ENCODE measurements at places on chromosomes 4 and X.

- DNase-seq, result no peak
Observed at GRCh38 chr4:26127851-26128337, 192.9 kb upstream of the RBPJ start.

DNA sequence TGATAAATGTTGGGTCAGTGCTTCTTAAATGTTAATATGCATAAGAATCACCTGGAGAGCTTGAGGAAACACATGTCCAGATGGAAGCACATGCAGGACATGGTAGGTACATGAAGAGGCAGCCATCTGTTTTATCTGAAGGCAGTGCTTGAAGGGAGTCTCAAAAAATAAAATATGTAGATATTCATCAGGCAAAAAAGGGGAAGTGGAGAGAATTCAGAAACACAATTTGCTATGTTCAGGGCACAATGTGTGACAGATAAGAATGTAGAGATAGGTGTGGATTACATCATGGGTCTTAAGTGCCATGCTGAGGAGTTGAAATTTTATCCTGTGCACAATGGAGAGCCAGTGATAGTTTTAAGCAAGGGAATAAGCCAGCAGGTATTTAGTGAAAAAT is 59.6 kb upstream of the CASK start:
- DNase-seq, result no peak

GRCh38 chr4:81574991-81575390 is 103.3 kb upstream of the RASGEF1B start:
- no peak for DNase-seq

GRCh38 chrX:57929373-57929772 is 19.1 kb upstream of the ZXDA start:
- no peak for DNase-seq

GRCh38 chr4:76504613-76505465 is 69.8 kb downstream of the SHROOM3 start:
- no peak for DNase-seq

DNA sequence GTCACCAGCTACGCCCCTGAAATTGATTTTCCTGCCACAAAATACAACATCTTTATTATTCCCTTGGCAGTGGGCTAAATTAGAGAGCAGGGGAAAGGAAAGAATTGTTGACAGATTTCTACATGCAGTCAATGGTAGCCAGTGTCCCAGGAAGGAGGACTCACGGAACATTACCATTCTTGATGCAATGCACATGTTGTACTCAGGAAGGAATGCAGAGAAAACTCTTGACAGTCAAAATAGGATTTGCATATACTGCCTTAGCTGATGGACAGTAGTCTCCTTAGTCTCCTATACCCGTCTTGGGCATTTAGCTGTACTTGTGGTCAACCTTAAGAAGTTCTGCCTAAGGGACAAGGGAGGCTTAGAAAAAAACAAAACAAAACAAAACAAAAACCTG is 158.0 kb upstream of the GYPA start:
- DNase-seq, result no peak
